ENCODE measurements at places on chromosomes 5 and 9.

DNA sequence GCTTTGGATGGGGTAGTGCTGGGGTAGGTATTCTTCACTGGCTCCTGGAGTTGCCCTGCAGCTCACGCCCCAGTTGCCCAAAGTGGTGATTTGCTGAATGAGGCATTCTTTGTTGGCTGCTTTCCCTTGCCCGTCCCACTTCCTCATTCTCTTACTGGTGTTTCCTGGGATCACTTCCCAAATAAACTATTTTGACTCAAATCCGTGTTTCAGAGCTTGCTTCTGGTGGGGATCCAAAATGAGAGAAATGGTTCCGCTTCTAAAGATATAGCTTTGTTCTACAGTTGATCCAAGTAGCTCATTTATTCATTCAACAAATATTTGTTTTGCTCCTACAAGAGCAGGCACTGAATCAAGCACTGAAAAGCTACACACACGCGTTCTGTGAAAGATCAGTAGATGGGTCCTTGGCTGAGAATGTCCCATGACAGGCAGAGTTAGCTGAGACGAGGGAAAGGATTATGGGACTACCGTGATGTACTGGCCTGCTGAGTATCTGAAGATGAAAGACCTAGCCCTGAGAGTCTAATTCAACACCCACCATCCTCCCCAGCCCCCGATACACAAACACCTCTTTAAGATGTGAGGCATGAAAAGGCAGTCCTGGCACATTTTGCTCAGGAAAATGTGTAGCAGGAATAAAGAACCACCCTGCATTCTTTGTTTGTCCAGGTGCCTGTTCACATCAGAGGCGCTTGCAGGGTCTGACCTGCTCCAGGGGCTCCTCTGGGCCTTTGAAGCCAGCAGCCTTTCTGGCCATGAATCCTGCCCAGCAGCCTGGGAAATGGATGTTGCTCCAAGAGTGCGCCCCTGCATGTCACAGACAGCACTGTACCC lies 143.1 kb upstream of the RANBP3L start:
- no peak for DNase-seq

GRCh38 chr5:151251001-151251551 lies 1.9 kb upstream of the GM2A start:
- DNase-seq: no peak

GRCh38 chr9:133170716-133171115 lies 7.0 kb upstream of the GBGT1 start:
- DNase-seq: no peak

GRCh38 chr9:37675661-37676060 lies 24.9 kb downstream of the FRMPD1 start:
- DNase-seq: no peak

GRCh38 chr5:22968386-22968785 lies 115.2 kb upstream of the CDH12 start:
- no peak for DNase-seq

GRCh38 chr5:147290261-147290660 lies 55.4 kb downstream of the STK32A start:
- no peak for DNase-seq

DNA sequence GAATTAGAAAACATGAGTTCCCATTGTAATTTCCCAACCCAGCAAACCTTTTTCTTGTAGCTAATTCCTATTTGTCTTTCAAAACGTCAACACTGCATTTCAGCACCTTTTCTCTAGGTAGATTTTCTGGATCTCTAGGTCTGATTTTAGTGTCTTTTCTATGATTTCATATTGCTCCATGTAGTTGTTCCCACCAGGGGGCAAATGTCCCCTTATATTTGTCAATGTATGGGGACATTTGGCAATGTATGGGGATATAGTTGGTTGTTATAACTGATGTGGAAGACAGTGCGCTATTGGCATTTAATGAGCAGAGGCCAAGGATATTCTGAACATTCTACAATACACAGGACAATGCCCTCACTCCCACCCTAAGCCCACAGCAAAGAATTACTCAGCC lies 273.9 kb upstream of the ADRA1B start:
- no peak for DNase-seq

DNA sequence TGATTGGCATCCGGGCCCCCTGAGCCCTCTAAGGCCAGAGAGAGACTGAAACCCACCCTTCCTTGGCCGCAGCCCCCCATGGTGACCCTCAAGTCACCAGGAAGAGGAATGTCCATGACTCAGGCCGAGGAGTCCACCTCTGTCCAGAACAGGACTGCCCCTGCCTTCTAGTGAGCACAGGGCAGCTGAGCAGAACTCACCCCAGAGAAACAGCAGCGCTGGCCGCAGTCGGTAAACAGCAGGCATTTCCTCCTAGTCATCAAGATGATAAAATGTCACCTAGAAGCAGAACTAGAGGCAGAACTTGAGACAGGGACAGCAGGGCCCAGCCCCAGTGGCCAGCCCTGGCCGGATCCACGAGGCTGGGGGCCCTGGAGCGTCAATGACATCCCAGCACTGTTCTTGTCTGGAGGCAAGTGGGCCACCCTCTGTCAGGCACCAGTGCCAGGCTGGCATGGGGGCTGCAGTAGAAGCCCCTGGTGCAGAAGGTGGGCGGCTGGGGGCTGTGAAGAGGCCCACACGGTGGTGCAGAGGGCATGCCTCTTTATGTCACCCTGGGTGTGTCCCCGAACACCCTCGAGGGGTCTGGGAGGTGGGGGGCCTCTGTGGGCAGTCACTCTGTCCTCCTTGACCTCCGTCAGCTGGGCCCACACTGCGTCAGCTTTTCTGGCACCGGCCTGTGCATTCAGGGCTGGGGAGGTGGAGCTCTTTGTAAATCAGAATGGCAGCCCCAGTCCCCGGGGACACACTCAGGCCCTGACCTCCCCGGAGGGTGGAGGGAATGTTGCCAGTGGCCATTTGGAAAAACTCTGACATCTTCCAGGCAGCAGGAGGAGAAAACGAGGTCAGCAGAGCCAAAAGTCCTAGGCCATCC lies 83.0 kb downstream of the NTNG2 start:
- DNase-seq: no peak

- no peak for DNase-seq
Measured at GRCh38 chr9:79201636-79202035, 370.1 kb upstream of the TLE4 start.

DNA sequence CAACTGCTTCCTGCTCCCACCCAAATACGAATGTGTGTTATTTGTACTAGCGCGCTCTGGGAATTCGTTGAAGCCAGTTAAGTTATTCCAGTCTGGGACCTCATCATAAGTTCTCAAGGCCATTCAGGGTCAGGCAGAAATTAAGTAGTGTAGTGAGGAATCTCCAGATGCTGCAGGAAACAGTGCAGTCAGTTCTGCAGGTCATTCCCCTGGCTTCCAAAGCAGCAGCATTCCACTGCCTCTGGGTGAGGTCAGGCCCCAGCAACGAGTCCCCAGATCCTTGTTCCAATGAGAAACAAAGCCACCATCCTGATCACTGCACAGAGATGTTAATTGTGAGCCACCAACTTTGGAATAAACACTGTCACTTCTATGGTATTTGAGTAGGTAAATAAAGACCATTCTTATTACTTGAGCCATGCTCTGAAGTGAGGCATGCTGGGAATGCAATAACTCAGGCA lies 33.1 kb downstream of the SVEP1 start:
- no peak for DNase-seq

DNA sequence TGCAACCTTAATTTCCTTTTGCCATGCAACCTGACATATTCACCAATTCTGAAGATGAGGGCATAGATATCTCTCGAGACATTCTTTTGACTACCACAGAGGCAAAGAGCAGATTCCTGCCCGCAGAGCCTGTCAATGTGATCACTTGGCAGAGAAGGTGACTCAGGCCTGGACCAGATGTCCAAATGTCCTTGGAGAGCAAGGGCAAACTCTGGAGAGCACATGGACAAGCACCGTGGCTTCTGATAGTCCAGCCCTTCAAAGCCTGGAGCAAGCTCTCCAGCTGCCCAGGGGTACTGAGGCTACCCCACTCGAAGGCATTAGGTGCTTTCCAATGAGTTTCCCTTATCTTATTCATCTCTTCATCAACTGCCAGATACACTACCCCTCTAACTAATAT lies 50.4 kb upstream of the ALDH1B1 start:
- no peak for DNase-seq

- DNase-seq: no peak
Measured at GRCh38 chr5:143693651-143694252, 118.2 kb upstream of the HMHB1 start.

- no peak for DNase-seq
Measured at GRCh38 chr5:37637165-37637845, 202.5 kb downstream of the GDNF start.

GRCh38 chr9:71683598-71684235 lies 84.6 kb downstream of the CEMIP2 start:
- DNase-seq: no peak

DNA sequence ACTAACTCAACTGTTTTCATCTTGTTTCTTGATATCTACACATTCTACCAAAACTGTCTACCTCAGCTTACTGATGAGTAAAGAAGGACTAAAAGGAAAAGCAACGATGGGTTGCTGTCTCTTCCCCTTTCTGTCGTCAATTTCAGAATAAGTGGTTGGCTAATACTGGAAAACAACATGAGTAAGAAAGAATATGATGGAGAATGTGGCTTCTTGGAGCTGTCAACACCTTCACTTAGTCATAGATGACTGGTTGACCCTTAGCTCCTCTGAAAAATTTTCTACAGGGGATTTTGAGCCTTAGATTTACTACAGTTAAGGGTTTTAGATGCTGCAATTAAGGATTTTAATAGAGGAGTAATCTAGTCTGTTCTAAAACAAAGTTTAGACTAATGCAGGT lies 797.9 kb downstream of the TLE4 start:
- DNase-seq: no peak

GRCh38 chr9:30673132-30673531 lies 1711.3 kb upstream of the ACO1 start:
- no peak for DNase-seq

GRCh38 chr5:173808079-173808808 lies 79.9 kb upstream of the CPEB4 start:
- no peak for DNase-seq

DNA sequence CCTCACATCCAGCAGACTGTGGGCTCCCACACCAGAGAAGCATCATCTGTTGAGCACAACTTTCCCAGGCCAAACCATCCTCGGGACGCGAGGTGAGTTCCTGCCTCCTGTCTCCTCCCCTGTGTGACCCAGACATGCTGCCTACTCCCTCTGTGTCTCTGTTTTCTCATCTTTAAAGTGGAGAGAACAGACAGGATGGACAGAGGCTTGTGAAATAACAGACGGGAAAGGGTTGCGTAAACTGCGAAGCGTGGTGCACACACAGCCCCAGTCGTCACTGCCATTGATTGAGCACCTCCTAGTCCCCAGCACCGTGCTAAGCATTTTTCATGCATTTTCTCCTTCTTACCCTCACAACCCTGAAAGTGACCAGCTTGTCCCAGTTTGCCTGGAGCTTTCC lies 52.1 kb upstream of the LMX1B start:
- DNase-seq: no peak

DNA sequence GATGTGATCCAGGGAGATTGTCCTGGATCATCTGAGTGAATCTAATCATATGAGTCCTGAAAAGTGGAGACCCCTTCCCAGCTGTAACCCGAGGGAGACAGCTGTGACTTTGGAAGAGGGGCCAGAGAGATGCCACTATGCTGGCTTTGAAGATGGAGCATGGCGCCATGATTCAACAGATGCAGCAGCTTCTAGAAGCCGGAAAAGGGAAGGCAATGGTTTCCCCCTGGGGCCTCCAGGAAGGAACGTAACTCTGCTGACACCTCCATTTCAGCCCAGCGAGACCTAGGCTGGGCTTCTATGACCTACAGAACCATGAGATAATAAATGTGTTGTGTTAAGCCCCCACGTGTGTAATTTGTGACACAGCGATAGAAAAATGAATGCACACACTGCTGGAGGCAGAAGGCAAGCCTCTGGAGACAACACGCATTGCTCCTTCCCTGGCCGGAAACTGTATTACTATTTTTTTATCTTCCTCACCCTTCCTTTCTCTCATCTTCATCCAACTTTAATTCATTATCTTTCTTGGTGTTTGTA lies 16.6 kb upstream of the SARDH start:
- DNase-seq: no peak

DNA sequence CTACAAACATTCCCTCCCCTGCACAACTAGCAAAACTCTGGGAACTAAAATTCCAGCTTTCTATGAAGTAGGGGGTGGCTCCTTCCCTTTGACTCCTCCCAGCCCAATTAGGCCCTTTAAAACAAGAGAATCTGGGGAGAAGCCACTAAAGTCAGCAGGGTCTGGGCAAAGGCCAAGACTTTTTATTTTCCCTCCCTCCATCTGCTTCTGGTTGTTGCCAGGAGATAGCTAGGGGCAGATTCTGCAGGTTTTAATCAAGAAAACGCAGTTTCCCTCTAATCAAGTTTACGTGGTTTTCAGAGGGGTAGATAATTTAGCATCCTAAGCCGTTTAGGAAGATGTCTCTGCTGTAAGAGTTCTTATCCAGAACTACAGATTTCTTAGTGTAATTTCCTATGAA lies 114.5 kb upstream of the CDH6 start:
- DNase-seq: no peak

DNA sequence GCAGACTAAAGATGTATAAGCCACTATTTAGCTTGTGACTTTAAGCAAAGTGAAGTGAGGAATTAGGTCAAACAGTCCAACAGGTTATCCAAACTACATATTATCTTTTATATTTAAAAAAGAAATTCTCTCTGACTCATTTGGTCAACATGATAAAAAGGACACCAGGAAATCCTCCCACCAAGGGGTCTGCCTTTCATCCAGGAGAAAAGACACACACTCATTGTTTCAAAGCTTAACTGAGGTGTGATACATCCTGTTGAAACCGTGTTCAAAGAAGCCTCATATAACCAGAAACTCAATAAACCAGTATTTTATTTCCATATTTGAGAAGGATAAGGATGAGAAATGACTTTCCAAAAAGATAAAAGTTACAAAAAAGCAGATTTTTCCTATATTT lies 417.1 kb downstream of the HCN1 start:
- DNase-seq: no peak

DNA sequence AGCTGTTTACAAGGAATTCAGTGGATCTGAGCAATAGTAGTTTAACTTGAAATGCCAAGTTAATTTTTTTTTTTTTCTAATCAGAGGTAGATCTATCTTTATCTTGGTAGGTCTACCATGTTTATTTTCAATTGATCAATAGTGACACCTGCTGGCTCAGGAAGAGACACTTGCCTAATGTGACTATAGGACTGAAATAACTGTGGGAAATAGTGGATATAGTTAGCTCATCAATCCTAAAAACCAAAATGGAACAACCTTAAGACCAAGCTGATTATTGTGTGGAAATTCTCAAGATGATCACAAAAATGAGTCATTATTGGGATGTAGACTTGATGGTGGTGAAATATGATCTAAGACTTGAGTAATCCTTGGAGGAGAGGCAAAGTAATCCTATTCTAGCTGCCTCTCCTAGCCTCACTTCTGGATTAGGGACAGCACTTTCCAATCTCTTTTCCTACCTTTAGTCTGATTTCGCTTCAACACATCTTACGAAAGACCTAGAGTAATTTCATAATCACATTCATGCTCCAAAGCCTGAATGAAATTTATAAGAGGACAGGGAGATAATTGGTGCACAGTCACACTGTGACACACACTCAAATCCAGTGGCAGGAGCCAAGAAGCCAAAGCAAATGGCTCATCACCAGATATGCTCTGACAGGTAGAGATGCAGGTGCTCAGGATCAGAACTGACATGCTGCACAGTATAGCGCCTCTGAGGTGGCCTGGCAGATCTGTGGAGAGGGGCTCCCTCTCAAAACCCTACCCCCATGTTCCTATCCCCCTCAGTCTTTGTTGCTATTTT lies 156.3 kb downstream of the HMHB1 start:
- DNase-seq: no peak

GRCh38 chr5:86675311-86675710 lies 57.6 kb downstream of the COX7C start:
- no peak for DNase-seq

Data from activated naive CD4-positive, alpha-beta T cell treated with anti-CD3 and anti-CD28 coated beads, Interleukin-2, amount 50 U/mL, for 16 hours (primary cell).